Kidney (tissue), 22 donors: ENCODE measurements at places on chromosomes 1 and 21. TPM values are rescaled to one million over a fixed set of nuclear protein-coding genes. Genes with fewer than 3 reads are reported as not detected.

The PRKAA2 gene
- 7.0 TPM for polyA plus RNA-seq

The TESK2 gene
- polyA plus RNA-seq = 1.6 TPM

The SMIM1 gene
- 49.5 TPM for polyA plus RNA-seq

The DMBX1 gene
- polyA plus RNA-seq = not detected

The KRTAP26-1 gene
- polyA plus RNA-seq = not detected

The DNAI4 gene
- polyA plus RNA-seq = 4.1 TPM

The PDZK1 gene
- 659 TPM for polyA plus RNA-seq

The LSM10 gene
- polyA plus RNA-seq = 91.6 TPM

The PTPN7 gene
- 3.5 TPM for polyA plus RNA-seq

The DPT gene
- polyA plus RNA-seq = 4.8 TPM

The GPATCH2 gene
- 3.9 TPM for polyA plus RNA-seq

The KISS1 gene
- 25.2 TPM for polyA plus RNA-seq

The CCDC190 gene
- not detected for polyA plus RNA-seq

The POFUT2 gene
- 18.3 TPM for polyA plus RNA-seq

The C1orf115 gene
- polyA plus RNA-seq = 53.8 TPM

The DHCR24 gene
- 33.7 TPM for polyA plus RNA-seq

The ICOSLG gene
- 3.0 TPM for polyA plus RNA-seq

The TMEM240 gene
- polyA plus RNA-seq = 1.7 TPM

The LRRN2 gene
- 16.0 TPM for polyA plus RNA-seq

The BRDT gene
- polyA plus RNA-seq = not detected

DNA sequence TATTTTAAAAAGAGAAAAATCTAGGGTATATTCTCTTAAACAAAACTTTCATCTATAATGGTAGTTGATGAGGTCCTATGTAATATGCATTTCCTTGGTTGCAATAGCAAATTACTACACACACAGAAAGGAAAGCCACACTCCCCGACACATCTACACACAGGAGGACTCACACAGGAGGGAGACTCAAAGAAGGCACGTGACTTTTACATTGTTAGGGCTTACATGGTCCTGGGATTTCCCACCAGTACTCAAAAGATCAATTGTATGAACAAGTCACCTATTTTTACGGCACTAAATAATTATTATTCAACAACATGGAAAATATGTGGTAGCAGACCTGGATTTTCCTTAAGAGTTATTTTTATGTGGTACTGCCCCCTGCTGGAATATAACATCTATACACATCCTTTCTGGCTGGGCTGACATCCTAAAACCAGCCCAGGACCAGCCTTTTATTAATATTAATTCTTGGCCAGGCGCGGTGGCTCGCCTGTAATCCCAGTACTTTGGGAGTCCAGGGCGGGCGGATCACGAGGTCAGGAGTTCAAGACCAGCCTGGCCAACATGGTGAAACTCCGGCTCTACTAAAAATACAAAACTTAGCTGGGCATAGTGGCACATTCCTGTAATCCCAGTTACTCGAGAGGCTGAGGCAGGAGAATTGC lies 33.9 kb upstream of the LGALS8 start:
- no peaks in the 10 kb centered on the region for H3K36me3 ChIP-seq
- H3K27me3 ChIP-seq = no peaks in the 10 kb centered on the region
- H3K27ac ChIP-seq = no peak overlapping the region
- DNase-seq = no peak
- H3K4me3 ChIP-seq = no peak overlapping the region

DNA sequence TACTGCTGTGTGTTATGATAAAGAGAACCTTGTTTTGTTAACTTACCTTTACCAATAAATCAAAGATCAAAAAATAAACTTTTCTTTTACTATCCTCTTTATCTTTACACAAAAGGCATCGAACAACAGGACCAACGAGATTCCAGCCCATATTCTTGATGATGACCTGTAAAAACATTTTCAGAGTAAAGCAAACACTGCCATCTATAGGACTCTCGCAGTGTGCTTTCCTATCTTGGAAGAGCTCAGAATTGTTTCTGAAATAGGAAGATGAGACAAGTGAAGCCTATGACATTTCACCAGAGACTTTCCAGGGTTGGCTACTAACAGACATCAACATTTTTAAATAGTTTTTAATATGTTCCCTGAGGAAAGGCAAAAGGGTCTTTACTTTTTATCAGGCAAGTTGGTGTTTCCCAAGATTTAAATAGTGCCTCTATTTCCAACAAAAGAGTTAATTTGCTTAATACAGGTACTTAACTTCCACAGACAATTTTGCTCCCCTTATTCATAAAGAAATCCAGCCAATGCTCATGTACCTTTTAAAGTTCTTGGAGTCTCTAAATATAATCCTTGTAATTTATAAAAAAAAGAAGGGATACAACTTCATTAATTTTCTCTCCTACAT lies 7.3 kb downstream of the GLMN start:
- no peak overlapping the region for H3K4me3 ChIP-seq
- H3K27ac ChIP-seq = no peak overlapping the region
- H3K4me1 ChIP-seq = no peaks in the 10 kb centered on the region
- H3K36me3 ChIP-seq = no peaks in the 10 kb centered on the region
- H3K27me3 ChIP-seq = no peaks in the 10 kb centered on the region

- no peaks in the 10 kb centered on the region for H3K36me3 ChIP-seq
- no peaks in the 10 kb centered on the region for H3K4me1 ChIP-seq
- no peak overlapping the region for H3K4me3 ChIP-seq
- H3K27ac ChIP-seq = no peak overlapping the region
- no peaks in the 10 kb centered on the region for H3K27me3 ChIP-seq
- no peak for DNase-seq
Observed at GRCh38 chr1:159980076-159980475, 26.0 kb upstream of the SLAMF9 start.

GRCh38 chr1:40199126-40199525 lies 37.9 kb downstream of the RLF start:
- DNase-seq = no peak
- no peak overlapping the region for H3K27ac ChIP-seq
- no peaks in the 10 kb centered on the region for H3K27me3 ChIP-seq
- H3K4me3 ChIP-seq = no peak overlapping the region
- H3K4me1 ChIP-seq = no peaks in the 10 kb centered on the region

- no peak overlapping the region for H3K4me3 ChIP-seq
- DNase-seq = no peak
- H3K4me1 ChIP-seq = peaks cover 7% of the 10 kb centered on the region
- no peaks in the 10 kb centered on the region for H3K27me3 ChIP-seq
Observed at GRCh38 chr1:182119631-182120030, 58.1 kb upstream of the ZNF648 start.

DNA sequence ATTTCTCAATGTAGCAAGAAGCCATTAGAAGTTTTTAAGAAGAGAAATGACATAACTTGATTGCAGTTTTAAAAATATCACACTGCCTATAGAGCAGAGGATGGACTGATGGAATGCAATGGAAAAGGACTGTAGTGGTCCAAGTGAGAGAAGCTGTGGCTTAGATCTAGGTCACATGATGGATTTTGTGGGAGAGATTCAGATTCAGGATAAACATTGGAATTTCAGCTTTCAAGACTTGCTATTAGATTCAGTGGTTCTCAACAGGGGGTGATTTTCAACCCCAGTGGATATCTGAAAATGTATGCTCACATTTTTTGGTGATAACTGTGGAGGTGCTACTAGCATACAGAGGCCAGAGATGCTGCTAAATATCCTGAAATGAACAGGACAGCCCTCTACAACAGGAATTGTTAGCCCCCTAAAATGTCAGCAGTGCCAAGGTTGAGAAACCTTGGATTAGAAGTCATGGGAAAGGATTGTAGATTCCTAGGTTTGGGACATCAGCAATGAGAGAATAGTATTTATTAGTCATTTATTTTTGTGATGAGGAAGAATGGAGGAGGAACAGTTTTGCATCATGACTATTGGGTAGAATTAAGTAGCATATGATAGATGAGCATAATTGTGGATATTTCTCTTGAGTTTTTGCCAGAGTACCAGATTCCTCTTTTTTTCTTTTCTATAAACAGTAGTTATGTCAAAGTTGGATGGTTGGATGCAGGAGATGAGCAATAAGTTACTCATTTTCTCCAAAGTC lies 30.1 kb upstream of the KCNK2 start:
- no peak overlapping the region for H3K27ac ChIP-seq
- no peak overlapping the region for H3K4me3 ChIP-seq
- no peak for DNase-seq

- DNase-seq = peak; percentile 100
- H3K4me3 ChIP-seq = peak overlapping the region; percentile 98
- H3K27ac ChIP-seq = peak overlapping the region; percentile 100
- peaks cover 3% of the 10 kb centered on the region for H3K36me3 ChIP-seq
Observed at GRCh38 chr1:23367791-23368561, 1.7 kb downstream of the ZNF436 start.

GRCh38 chr21:44574457-44575306 lies 1.2 kb downstream of the KRTAP10-4 start:
- no peaks in the 10 kb centered on the region for H3K36me3 ChIP-seq
- no peaks in the 10 kb centered on the region for H3K4me1 ChIP-seq
- no peak overlapping the region for H3K4me3 ChIP-seq
- H3K27ac ChIP-seq = no peak overlapping the region

- H3K27ac ChIP-seq = no peak overlapping the region
- no peaks in the 10 kb centered on the region for H3K27me3 ChIP-seq
- H3K36me3 ChIP-seq = no peaks in the 10 kb centered on the region
- DNase-seq = no peak
- H3K4me1 ChIP-seq = no peaks in the 10 kb centered on the region
Observed at GRCh38 chr1:237279629-237280028, 237.6 kb downstream of the RYR2 start.

DNA sequence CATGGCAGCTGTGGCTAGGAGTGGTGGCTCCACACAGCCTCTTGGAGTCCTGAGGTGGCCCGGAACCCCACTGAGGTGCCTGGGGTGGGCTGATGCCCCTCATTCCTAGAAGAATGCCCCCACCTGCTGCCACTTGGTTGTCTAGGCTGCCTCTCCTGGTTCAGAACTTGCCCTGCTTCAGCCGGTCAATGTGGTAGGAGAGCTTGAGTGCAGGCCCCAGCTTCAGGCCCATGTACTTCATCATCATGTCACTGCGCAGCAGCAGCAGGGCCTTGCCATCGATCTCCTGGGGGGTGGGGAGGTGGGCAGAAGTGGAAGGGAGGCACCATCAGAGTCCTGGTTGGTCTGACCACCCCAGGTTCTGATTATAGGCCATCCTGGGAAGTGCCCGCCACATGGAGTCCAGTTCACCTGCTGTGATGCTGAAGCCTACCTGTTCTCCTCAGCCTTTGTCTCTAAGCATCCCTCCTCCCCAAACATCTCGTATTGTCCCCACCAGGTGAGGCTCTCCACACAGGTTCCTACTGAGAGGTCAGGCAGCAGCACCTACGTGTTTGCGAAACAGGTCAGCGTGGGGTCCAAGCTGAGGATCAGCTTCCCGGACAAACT lies 6.6 kb upstream of the SLFNL1 start:
- H3K4me1 ChIP-seq = peaks cover 8% of the 10 kb centered on the region
- no peak overlapping the region for H3K27ac ChIP-seq
- H3K27me3 ChIP-seq = no peaks in the 10 kb centered on the region
- no peak overlapping the region for H3K4me3 ChIP-seq
- peaks cover 14% of the 10 kb centered on the region for H3K36me3 ChIP-seq

GRCh38 chr1:183580281-183580682 lies 10.0 kb downstream of the NCF2 start:
- peak; percentile 63 for DNase-seq
- H3K27ac ChIP-seq = no peak overlapping the region
- no peak overlapping the region for H3K4me3 ChIP-seq
- H3K36me3 ChIP-seq = no peaks in the 10 kb centered on the region
- H3K4me1 ChIP-seq = no peaks in the 10 kb centered on the region

GRCh38 chr1:53122201-53122885 lies 20.1 kb downstream of the SLC1A7 start:
- no peak for DNase-seq
- H3K27me3 ChIP-seq = no peaks in the 10 kb centered on the region
- no peak overlapping the region for H3K27ac ChIP-seq
- H3K36me3 ChIP-seq = no peaks in the 10 kb centered on the region
- no peaks in the 10 kb centered on the region for H3K4me1 ChIP-seq

DNA sequence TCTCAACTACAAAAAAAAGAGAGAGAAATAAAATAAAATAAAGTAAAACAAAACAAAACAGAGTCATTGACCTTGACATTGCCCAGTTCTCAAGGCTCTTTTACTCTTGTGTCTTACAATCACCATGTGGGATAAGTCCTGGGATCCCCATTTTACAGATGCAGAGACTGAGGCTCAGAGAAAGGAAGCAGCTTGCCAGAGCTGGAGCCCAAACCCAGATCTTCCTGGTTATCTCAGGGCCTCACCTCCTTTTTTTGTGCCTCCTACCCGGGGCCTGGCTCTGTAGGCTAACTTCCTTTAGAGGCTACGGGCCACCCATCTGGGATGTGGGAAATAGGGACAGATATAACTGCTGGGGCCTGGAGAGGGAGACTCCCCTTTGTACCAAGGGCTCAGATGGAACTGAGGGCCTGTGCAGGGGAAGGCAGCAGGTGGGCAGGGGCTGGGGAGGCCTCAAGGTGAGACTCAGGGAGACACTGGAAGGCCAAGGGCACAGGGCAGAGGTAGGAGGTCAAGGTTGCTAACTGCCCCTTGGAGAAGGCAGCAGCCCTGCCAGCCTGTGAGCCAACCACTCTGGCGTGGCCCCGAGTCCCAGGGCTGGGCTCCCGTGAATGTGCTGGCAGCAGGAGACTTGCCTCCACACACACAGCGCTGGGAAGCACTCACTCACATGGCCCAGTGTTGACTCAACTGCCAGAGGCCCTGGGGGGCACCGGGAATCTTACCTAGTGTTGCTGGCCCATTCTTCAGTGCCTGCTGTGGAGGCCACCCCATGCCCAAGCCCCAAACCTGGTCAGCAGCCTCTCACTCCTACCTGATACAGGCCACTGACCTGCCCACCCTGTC lies 6.5 kb upstream of the ECE1 start:
- H3K4me1 ChIP-seq = peaks cover 11% of the 10 kb centered on the region
- H3K36me3 ChIP-seq = no peaks in the 10 kb centered on the region
- H3K4me3 ChIP-seq = no peak overlapping the region
- DNase-seq = no peak

- peaks cover 4% of the 10 kb centered on the region for H3K4me1 ChIP-seq
- no peak for DNase-seq
- no peak overlapping the region for H3K27ac ChIP-seq
- no peaks in the 10 kb centered on the region for H3K27me3 ChIP-seq
Observed at GRCh38 chr1:212951947-212952640, 1.8 kb downstream of the VASH2 start.

DNA sequence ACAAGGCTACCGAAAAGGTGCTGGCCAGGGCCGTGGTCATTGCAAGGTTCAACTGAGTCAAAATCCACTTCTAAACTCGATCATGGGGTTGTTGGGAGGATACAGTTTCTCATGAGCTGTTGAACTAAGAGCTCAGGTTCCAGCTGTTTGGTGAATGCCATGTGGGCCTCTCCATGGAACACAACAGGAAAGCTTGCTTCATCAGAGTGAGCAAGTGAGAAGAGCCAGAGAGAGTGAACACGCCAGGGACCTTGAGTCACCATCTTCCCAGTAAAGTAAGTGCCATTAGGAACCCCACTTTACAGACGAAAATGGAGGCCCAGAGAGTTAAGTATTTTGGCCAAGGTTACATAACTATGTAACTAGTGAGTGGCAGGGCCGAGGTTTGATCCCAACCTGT lies 475.1 kb upstream of the VAMP3 start:
- no peaks in the 10 kb centered on the region for H3K27me3 ChIP-seq
- H3K36me3 ChIP-seq = no peaks in the 10 kb centered on the region
- no peak overlapping the region for H3K27ac ChIP-seq
